ENCODE measurements at places on chromosomes 1 and 21.
A peak's percentile ranks its signal among the peaks of the same experiment; 100 is the strongest.

- no peak for DNase-seq
Measured at GRCh38 chr1:94326329-94326728, 88.9 kb upstream of the ARHGAP29 start.

DNA sequence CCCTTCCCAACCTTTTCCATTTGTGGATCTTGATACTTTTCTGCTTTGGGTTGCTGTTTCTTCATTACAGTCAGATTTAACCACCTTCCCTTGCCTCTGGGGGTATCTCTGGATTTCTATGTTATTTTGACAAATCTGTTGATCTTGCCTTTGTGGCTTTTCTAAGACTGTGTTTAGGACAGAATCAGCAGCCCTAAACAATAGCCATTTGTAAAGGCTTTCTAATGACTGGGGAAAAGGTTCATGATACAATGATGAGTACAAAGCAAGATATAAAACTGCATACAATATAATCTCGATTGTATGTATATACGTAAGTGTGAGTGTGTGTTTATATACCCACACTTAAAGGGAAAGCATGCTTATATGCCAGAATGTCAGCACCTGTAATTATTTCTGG is 27.8 kb downstream of the FAM20B start:
- no peak for DNase-seq

GRCh38 chr1:29650041-29650400 is 413.7 kb downstream of the PTPRU start:
- no peak for DNase-seq

GRCh38 chr1:58714544-58714943 is 14.7 kb upstream of the MYSM1 start:
- DNase-seq = no peak

DNA sequence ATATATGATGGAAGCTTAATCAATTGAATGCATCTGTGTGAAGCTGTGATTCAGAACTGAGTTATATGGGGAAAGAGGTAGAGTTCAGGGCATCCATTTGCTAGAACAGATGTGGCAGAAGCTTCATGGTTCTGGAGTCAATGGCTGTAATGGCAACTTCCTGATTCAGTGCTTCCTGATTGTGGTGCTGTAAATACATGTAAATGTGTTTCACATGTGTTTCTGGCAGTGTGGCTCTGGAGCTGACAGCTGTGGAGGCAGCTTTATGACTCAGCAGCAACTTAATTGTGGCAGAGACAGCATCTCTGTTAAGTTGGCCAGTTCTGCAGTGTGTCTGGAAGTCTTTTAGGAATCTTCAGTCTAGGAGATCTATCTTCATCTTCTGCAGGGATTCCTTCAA is 226.6 kb upstream of the ZRANB2 start:
- DNase-seq = no peak

DNA sequence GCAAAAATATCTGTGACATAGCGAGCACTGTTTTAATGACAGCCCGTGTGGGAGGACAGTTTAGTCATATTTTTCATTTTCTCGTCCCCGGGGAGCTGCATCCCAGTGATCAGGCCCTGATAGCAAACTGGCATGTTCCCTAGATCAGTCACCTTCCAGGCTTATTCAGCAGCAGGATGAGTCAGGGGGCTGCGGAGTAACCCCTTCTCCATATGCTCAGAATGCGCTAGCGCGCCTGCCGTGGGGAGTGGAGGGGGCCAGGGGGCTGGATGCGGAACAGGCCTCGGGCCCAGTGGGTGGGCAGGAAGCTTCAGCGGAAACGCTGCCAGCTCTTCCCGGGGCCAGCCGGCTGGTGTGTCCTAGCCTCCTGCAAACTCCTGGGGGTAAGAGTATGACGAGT is 94.0 kb downstream of the KCND3 start:
- no peak for DNase-seq

DNA sequence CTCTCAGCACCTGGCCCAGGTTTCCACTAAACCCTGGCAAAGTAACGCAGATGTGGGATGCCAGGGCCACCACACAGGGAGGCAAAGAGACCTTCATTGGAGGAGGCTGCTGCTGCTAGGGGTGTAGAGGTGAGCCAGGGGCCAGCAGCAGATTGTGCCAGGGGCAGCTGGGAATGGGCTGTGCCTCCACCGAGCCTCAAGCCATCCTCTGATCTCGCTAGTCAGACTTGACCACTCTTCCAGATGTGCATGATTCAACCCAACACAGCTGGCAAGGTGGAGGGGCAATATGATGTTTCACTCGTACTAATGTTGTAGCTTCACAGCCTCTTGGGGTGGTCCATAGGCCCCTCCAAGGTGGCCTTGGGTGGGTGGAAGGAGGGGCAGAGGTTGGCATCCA is 73.0 kb upstream of the MRPS6 start:
- no peak for DNase-seq

- DNase-seq = no peak
Measured at GRCh38 chr1:20071416-20071815, 1.4 kb downstream of the PLA2G5 start.

DNA sequence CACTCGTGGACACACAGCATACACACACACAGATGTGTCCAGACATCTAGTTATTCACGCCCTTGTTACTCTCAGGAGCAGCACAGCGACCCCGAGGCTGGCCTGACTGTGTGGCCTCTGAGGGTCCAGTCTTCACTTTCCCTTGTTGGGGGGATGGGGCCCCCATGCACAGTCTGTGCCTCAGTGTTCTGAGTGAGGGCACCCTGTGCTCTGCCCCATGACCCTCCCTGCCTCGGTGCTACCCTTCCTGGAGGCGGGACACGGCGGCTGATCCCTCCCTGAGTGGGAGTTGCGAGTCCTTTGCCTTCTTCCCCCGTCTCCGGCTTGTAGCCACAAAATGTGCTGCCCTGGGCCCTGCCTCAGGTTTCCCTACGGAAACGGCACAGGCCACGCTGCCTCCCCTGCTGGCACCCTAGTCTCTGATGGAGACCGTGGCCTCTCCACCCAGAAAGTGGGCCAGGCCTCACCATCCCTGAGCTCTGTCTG is 8.6 kb downstream of the CSTB start:
- no peak for DNase-seq

DNA sequence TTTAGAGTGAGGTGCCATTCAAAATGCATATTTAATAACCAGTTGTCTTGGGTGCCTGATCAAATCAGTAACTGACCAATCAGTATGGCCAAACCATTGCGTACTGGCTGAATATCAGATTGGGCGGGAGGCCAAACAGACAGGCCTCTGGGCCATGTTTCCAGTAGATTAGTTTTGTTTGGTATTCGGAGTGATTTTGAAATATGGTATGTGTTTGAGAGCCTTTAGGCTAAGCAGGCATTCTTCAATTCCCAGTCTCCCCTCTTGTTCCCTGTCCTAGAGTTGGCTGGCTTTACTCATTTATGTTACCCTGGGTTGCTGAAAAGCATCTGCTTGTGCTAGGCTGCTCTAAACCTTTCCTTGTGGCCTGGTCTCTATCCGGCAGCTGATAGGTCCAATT is 80.1 kb downstream of the BACH1 start:
- DNase-seq = peak; percentile 64

DNA sequence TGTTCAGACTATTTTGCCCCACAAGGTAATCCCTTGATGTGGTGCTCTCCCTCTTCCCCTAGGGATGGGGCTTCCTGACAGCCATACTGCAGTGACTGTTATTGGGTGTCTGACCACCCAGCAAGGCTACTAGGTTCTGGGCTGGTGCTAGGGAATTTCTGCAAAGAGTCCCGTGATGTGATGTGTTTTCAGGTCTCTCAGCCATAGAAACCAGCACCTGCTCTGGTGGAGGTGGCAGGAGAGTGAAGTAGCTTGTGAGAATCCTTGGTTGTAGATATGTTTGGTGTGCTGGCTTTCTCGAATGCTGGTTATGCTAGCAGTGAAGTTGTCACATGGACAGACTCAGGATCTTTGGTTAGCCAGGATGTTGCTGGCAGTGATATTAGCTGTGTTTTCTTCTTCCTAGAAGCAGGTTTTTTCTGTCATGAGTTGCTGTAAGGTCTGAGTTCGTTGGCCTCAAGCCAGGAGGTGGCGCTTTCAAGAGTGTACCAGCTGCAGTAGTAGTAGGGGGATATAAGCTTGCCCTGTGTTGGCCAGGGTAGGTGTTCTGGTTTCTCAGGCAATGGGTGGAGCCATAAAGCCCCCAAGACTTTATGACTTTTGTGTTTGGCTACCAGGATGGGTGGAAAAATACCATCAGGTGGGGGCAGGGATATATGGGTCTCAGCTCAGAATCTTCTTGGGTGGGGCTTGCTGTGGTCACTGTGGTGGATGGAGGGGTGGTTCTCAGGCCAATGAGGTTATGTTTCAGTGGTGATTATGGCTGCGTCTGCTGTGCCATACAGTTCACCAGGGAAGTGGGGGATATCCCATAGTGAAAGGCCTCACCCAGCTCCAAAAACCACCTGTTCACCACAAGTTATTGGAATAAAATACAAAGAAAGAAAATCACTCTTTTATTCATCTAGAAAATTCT is 1112.3 kb downstream of the KCNT2 start:
- no peak for DNase-seq

DNA sequence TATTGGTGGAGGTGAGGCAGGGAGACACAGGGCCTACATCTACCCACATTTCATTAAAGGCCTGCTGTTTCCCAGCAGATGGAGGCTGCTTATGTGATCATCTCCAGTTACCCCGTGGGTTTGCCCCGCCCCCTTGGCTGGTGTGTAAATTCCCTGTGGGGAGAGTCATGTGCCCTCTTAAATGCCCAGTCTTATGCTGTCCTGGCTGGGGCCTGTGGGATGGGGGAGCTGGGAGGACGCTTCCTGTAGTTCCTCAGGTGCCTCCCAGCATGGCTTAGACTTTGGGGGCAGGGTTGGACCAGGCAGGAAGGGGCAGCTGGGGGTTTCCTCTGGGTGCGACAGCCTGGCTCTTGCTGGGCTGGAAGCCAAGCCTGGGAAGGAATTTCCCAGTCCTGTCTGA is 15.5 kb upstream of the CITED4 start:
- peak; percentile 60 for DNase-seq
